ENCODE measurements at places on chromosomes 7 and 10.

GRCh38 chr10:79057481-79058275 lies 11.1 kb upstream of the ZMIZ1 start:
- DNase-seq = no peak

DNA sequence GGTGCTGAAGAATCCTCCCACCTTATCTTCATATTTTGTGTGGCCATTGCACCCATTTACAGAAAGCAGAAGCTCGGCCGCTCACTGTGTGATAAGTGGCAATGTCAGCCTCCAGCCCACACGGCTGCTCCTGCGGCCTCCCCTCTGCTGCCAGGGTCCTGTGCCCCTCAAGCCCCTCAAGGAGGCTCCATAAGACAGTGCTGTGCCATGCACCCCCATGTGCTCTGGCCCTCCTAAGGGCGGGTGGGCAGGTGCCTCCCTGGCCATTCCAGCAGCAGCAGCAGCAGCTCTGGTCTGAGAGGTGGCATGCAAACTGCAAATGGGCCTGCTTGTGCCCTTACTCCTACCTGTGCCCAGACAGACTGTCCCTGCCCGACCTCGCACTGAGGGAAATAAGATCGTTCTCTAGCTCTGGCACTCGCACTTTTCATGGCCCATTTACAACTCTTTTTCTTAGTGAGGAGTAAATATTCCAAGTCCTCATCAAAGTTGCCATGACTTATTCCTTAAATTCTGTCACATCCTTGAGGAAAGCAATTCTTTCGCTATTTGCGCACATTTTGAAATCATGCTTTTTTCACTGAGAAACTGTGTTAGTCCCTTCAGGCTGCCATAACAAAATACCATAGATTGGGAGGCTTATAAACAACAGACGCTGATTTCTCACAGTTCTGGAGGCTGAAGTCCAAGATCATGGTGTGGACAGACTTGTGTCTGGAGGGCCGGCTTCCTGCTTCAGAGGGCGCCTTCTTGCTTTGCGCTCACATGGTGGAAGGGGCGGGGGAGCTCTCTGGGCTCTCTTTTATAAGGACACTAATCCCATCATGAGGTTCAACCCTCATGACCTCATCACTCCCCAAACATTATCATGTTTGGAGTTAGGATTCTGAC lies 187.8 kb downstream of the COBL start:
- DNase-seq = no peak

GRCh38 chr7:49037346-49038210 lies 113.2 kb downstream of the CDC14C start:
- no peak for DNase-seq

GRCh38 chr7:130951303-130951975 lies 217.4 kb upstream of the KLF14 start:
- no peak for DNase-seq

DNA sequence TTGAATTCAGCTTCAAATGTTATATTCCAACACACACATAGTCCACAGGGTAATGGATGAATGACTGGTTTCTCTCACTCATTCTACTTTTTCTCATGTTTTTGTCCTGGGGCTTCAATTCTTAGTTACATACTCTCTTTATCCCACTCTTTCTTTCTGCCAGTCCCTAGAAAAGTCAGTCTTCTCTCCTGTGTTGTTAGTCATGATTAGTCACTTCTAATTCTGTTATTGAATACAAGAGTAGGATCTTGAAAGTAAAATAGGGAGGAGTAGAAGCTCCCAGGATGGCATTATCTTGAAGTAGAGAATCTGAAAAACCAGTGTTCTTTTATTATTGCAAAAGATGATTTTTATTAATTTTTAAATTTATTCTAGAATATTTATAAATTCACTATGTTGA lies 45.5 kb upstream of the CALCR start:
- no peak for DNase-seq

GRCh38 chr10:5876181-5876768 lies 13.4 kb downstream of the ANKRD16 start:
- DNase-seq = no peak

DNA sequence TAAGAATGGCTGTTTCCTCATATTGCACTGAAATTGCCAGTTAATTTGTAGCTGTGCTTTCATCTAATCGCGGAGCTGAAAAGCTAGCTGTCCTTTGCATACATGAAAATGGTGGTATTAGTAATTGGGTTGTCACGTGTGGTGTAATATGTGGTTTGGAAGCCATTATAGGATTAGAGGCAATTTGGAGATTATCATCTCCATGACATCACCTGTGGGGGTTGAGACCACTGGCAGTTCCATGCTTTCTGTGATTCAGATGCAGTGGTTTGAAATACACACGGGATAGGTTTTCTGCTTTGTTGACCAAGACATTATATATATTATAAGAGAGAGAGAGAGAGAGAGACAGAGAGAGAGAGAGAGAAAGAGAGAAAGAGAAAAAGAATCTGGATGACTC lies 180.8 kb downstream of the RAB11FIP2 start:
- DNase-seq = no peak

GRCh38 chr10:119210633-119211032 lies 3.3 kb downstream of the GRK5 start:
- DNase-seq = no peak

- no peak for DNase-seq
Measured at GRCh38 chr7:33726582-33726981, 178.8 kb upstream of the BMPER start.

DNA sequence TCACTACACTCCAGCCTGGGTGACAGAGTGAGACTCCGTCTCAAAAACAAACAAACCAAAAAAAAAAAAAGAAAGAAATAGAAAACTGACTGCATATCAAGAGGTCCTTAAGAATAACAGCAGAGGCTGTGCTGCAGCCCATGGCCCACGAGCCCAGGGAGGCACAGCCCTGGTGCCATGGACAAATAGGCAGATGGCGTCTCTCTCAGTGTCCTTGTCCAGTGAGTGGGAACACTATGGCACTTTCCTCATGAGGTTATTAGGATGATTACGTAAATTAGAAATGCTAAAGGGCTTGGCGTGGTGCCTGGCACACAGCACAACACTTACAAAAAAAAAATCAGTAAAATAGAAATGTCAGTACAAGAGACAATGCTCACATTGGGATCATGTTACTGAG lies 33.4 kb upstream of the PFKP start:
- DNase-seq = no peak

DNA sequence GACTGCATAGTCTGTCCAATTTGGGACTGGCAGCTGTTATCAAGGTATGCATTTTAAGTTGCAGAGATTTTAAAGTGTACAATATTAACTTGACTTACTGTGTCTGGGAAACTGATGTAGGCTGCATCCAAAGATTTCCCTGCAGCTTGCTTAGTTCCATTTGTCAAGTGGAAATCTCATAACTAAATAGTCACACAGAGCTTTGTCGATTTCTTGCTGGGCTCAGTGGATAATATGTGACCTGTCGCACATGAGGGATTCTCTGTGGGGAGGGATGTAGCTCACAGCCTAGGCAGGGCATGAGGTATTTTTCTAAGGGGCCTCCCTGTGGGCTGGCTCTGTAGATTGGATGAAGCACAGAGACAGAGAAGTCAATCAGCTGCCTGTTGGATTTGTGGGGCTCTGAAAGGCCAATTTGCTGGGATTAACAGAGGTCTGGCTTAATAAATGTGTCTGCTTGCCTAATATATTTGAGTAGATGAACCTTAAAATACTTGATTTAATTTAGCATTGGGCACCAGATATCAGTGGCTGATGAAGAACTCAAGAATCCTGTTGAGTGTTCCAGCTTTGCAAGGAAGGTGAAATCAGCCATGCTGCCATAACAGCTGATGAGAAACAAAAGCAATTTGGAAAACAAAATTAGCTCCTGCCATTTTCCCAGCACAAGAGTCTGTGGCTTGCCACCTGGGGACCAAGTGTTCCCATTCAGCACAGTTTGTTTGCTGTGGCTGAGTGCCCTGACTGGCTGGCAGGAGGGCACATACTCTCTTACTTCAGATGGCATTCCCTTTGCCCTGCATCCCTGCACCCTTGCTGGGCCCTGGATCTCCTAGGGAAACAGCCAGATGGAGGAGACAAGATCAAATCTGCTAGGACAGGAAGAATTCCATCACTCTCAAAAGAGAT lies 598.5 kb downstream of the SORCS3 start:
- DNase-seq = no peak

- DNase-seq = no peak
Measured at GRCh38 chr10:101451261-101451660, 97.3 kb downstream of the BTRC start.

- DNase-seq = no peak
Measured at GRCh38 chr10:36278176-36278575, 636.1 kb upstream of the FZD8 start.

DNA sequence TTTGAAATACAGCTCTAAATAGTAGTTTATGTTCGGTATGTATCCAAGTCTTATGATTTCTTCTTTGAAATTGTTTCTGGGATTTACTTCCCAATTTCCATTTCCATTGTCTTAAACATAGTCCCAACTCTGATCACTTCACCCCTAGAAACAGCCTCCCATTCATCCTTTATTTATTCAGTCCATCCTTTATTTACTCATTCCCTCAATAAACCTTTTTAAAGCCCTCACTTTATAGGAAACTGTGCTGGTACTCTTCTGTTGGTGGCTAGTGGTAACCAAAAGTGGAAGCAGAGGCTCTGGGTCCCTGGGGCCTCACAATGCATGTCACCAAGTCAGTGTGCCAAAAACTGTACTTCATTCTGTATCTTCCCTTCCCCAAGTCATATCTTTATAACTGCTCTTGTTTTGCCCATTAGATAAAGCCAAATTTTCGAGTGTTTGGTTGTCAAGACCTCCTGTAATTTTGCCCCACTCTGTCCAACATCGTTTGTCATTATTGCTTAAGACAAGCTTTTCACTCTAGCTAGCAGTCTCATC lies 3.9 kb upstream of the EPC1 start:
- DNase-seq = no peak

DNA sequence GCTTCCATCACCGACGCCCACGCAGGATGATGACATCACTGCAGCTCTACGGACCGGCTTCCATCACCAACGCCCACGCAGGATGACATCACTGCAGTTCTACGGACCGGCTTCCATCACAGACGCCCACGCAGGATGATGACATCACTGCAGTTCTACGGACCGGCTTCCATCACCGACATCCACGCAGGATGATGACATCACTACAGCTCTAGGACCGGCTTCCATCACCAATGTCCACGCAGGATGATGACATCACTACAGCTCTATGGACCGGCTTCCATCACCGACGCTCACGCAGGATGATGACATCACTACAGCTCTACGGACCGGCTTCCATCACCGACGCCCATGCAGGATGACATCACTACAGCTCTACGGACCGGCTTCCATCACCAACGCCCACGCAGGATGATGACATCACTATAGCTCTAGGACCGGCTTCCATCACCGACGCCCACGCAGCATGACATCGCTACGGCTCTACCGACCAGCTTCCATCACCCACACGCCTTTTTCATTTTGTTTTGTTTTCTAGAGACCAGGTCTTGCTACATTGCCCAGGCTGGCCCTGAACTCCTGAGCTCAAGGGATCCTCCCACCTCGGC lies 29.5 kb downstream of the GPER1 start:
- DNase-seq = no peak

DNA sequence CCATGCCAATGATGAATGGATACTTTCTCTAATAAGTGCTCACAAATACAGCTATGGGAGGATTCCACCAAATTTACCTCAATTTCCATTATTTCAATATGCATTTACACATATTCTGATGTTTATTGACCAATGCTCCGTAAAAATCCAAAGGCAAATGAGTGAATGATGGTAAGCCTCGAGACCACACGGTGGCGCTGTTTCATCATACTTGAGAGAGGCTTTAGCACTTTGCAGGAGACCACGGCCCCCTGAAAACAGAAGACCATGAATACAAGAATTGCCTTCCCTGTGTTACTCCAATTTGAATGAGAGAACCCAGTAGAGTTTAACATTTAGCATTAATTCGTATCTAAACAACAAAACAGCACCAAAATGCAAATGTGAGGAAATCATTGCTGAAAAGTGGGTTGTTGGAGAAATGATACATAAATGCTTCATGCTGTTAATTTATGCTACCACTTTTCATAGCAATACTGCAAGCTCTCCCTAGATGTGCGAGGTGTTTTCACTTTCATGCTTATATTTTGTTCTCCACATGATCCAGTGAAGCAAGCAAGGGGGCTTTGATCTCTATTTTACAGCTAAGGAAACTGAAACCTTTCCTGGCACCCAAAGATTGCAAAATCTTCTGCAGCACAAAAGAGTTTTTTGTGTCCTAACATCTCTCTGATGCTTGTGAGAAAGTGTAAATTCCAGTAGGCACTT lies 35.4 kb downstream of the TRIL start:
- DNase-seq = peak; percentile 60

GRCh38 chr10:85851934-85852333 lies 514.7 kb downstream of the GRID1 start:
- no peak for DNase-seq

DNA sequence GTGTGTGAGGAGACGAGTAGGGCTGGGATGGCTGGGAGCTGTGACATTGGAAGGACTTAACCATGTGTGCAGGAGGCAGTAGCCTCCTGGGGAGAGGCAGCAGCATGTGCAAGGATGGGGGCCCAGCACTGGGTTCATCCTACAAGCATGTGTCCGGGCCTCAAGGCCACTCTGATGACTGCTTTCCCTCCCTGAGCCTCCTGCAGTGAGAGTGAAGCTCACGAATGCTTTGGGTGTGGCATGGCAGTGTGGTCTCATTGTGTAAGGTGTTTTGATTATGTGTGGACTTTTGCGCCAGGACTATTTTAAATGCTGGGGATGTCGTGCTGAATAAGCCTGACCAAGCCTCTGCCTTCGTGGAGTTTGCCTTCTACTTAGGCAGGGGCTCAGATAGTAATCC lies 122.0 kb upstream of the INSYN2A start:
- DNase-seq = no peak

All from activated T-cell treated with anti-CD3 and anti-CD28 coated beads, Interleukin-2, amount 50 U/mL, for 72 hours (primary cell).